Activated CD8-positive, alpha-beta T cell treated with anti-CD3 and anti-CD28 coated beads, Interleukin-2, amount 10 ng/mL, durations not matched to agents 7 days and 5 days (primary cell): ENCODE measurements at places on chromosomes 3 and 15. TPM values are rescaled to one million over a fixed set of nuclear protein-coding genes. Genes with fewer than 3 reads are reported as not detected.

GRCh38 chr15:44385344-44385942 is 42.0 kb upstream of the CTDSPL2 start:
- H3K4me1 ChIP-seq: no peaks in the 10 kb centered on the region
- peaks cover 13% of the 10 kb centered on the region for H3K36me3 ChIP-seq
- H3K4me3 ChIP-seq: no peak overlapping the region
- DNase-seq: no peak

GRCh38 chr15:75342221-75342620 is 4.6 kb upstream of the NEIL1 start:
- peaks cover 13% of the 10 kb centered on the region for H3K27me3 ChIP-seq
- H3K4me3 ChIP-seq: no peak overlapping the region
- no peak for DNase-seq
- H3K4me1 ChIP-seq: peaks cover 7% of the 10 kb centered on the region
- H3K36me3 ChIP-seq: peaks cover 20% of the 10 kb centered on the region

DNA sequence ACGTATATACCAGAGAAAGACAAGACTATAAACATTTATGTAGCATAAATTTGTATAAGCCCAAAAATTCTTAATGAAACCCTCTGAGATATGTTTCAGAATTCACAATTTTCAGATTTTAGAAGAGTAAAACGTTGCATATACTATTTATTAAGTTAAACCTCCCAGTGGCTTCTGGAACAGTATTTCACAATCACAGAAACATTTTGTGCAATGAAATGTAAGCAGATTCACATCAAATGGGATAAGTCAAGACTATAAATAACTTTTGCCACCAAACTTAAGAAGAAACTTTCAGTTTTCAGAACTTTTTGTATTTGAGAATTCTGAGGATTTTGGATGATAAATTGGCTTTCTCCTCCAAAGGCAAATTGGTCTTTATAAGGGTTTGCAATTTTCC is 9.2 kb downstream of the SLTM start:
- peak overlapping the region; percentile 18 for H3K27ac ChIP-seq
- no peaks in the 10 kb centered on the region for H3K27me3 ChIP-seq
- no peak overlapping the region for H3K4me3 ChIP-seq
- H3K36me3 ChIP-seq: peaks cover 38% of the 10 kb centered on the region
- peaks cover 33% of the 10 kb centered on the region for H3K4me1 ChIP-seq
- DNase-seq: no peak

GRCh38 chr15:77475001-77475400 is 54.3 kb downstream of the HMG20A start:
- H3K27me3 ChIP-seq: no peaks in the 10 kb centered on the region
- no peak for DNase-seq
- H3K36me3 ChIP-seq: peaks cover 46% of the 10 kb centered on the region

- H3K27me3 ChIP-seq: no peaks in the 10 kb centered on the region
- no peak for DNase-seq
- H3K4me1 ChIP-seq: no peaks in the 10 kb centered on the region
- no peak overlapping the region for H3K27ac ChIP-seq
- H3K4me3 ChIP-seq: no peak overlapping the region
Observed at GRCh38 chr3:64908251-64908685, 220.5 kb upstream of the ADAMTS9 start.

GRCh38 chr3:24763393-24763792 is 268.7 kb upstream of the THRB start:
- no peaks in the 10 kb centered on the region for H3K36me3 ChIP-seq
- H3K27ac ChIP-seq: no peak overlapping the region
- H3K27me3 ChIP-seq: no peaks in the 10 kb centered on the region
- no peak overlapping the region for H3K4me3 ChIP-seq

DNA sequence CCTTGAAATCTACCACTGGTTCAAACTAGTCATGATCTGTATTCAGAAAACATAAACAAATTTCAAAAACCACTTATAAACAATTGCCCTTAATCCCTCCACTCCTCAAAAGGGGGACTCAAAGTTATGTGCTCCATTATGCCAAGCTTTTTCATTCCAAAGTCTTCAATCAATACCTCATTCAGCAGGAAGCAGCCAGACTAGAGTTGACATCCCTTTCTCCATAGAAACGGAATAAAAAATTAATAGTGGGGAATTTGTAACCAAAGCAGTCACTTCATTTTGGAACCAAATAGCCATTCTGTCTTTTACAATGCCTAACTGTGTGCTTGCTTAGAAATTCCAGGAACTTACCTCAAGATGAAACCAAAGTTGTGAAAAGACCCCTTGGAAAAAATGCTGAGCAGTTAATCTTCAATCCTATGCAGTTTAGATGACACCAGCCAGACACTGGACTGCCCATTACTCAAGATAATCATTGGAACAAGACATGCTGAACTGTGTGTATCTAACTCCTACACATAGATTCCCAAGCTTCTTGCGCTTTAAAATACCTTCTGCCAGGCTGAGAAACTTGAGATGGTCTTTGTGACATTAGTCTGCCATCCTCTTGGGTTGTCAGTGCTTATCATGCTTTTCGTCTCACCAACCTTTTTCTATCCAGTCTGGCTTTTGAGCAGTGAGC is 406.2 kb downstream of the PLOD2 start:
- no peaks in the 10 kb centered on the region for H3K36me3 ChIP-seq
- H3K27ac ChIP-seq: no peak overlapping the region
- no peaks in the 10 kb centered on the region for H3K4me1 ChIP-seq
- no peaks in the 10 kb centered on the region for H3K27me3 ChIP-seq

GRCh38 chr15:74136540-74136813 is 6.1 kb downstream of the ISLR2 start:
- H3K27ac ChIP-seq: no peak overlapping the region
- DNase-seq: no peak
- peak overlapping the region; percentile 29 for H3K4me3 ChIP-seq
- H3K27me3 ChIP-seq: peaks cover 71% of the 10 kb centered on the region

GRCh38 chr3:31610700-31611275 is 78.1 kb downstream of the STT3B start:
- H3K4me3 ChIP-seq: no peak overlapping the region
- H3K27me3 ChIP-seq: no peaks in the 10 kb centered on the region
- H3K4me1 ChIP-seq: peaks cover 27% of the 10 kb centered on the region
- DNase-seq: no peak
- H3K36me3 ChIP-seq: peaks cover 82% of the 10 kb centered on the region

DNA sequence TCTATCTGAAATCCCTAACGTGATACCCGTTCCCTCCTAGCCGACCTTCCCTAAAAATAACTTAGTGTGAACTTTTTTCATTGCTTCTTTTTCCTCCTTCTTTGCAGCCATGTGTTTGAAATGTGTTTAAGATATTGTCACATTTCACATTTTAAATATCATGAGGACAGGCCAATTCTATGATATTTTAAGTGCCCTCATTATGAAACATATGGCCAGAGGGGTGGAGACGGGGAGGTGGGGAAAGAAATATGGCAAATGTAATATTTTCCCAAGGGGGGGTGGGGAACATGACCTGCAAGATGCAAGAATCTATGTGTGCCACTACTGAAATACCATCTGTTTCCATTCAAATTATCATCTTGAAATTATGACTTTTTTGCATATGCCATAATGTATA is 1039.2 kb downstream of the AGBL1 start:
- H3K36me3 ChIP-seq: no peaks in the 10 kb centered on the region
- no peaks in the 10 kb centered on the region for H3K4me1 ChIP-seq
- DNase-seq: no peak
- H3K4me3 ChIP-seq: no peak overlapping the region

- DNase-seq: no peak
- H3K4me1 ChIP-seq: peaks cover 8% of the 10 kb centered on the region
- H3K4me3 ChIP-seq: peak overlapping the region; percentile 15
- H3K27ac ChIP-seq: no peak overlapping the region
- peaks cover 87% of the 10 kb centered on the region for H3K27me3 ChIP-seq
Observed at GRCh38 chr15:52790941-52791751, 1.0 kb upstream of the ONECUT1 start.

DNA sequence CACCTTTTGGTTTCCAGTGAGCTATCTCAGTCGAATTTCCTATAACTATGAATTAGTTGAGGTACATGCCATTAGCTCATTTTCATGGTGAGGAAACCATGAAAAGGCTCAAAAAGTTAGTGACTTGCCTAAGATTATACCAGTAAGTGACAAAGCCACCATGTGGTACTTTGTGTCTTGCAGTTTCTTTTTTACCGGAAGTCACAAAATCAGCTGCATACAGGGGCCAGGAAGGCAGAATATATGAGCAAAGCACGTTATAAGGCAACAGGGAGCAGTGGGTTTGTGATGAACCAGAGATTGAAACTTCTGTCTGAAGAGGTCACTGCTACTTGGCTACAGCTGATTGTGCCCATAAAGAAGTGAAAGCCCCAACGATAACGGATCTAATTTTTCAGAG is 50.3 kb downstream of the CMTM8 start:
- no peak overlapping the region for H3K4me3 ChIP-seq
- H3K27me3 ChIP-seq: no peaks in the 10 kb centered on the region
- H3K27ac ChIP-seq: peak overlapping the region; percentile 65
- peaks cover 9% of the 10 kb centered on the region for H3K4me1 ChIP-seq
- DNase-seq: peak; percentile 42
- H3K36me3 ChIP-seq: no peaks in the 10 kb centered on the region

DNA sequence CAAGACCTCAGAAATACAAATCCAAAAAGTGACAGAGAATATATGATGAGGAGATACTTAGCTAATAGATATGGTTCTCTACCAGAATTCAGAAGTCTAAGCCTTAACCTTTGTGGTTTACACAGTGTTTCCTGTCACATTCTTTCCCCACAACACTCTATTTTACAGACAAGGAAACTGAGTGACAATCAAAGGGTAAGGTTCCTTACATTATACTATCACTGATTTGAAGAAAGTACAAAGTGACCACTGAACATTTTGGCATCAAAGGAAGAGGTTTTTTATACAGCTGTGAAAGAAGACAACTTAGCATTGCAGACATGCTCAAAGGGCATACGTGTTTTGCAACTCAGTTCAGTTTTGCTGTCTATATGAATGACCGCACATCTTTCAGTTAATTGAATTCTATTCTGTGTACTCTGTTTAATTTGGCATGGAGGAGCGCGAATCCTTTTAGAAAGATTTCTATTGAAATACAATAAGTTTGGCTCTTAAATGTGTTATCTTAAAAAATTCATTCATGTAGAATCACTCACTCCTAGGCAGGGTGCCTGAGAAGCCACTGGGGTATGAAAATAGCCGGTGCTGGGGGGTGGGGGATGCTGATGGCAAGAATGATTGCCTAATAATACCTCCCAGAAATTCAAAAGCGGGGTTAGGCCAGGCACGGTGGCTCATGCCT is 66.5 kb upstream of the SKOR1 start:
- H3K27me3 ChIP-seq: no peaks in the 10 kb centered on the region
- peak overlapping the region; percentile 71 for H3K27ac ChIP-seq
- no peak for DNase-seq
- H3K4me1 ChIP-seq: peaks cover 83% of the 10 kb centered on the region

- H3K4me1 ChIP-seq: peaks cover 35% of the 10 kb centered on the region
- no peak overlapping the region for H3K4me3 ChIP-seq
- H3K27me3 ChIP-seq: no peaks in the 10 kb centered on the region
- no peak for DNase-seq
- peak overlapping the region; percentile 0 for H3K27ac ChIP-seq
Observed at GRCh38 chr15:93028632-93029213, 60.3 kb downstream of the RGMA start.

DNA sequence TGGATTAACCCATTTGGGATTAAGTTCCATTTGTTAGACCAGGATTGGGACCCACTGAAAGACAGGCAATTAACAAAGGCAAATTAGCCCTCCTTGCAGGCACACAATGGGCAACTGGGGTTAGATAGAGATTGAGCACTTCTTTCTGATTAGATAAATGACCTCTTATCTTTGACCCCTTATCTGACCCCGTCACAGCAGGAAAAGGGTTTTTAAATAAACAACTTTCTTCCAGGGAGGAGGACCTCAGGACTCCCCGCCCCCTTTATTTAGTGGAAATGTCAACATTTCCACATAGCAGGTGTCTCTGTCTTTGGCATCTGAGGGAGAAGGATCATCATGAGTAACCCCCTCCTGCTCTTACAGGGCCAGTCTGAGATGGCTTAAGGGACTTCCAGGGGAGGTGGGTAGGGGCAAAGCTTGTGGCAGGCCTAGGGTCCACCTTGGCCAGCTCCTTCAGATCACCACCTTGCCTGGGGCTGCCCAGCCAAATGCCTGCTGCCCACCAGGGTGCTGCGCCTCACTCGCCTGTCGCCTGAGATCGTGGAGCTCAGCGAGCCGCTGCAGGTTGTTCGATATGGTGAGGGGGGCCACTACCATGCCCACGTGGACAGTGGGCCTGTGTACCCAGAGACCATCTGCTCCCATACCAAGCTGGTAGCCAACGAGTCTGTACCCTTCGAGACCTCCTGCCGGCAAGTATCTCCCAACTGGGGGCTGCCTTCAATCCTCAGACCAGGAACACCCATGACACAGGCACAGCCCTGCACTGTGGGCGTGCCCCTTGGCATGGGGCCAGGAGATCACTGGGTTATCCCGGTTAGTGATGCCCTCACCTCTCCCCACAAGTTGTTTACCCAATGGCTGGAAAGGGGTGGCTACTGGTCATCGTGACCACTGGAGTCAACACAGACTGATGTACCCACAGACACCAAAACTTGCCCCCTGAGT is 2.6 kb upstream of the WDR6 start:
- H3K4me3 ChIP-seq: no peak overlapping the region
- no peaks in the 10 kb centered on the region for H3K27me3 ChIP-seq
- no peak overlapping the region for H3K27ac ChIP-seq
- H3K4me1 ChIP-seq: peaks cover 28% of the 10 kb centered on the region
- no peak for DNase-seq

GRCh38 chr15:40309344-40309862 is 1.7 kb upstream of the PLCB2 start:
- H3K4me3 ChIP-seq: peak overlapping the region; percentile 99
- peak overlapping the region; percentile 98 for H3K27ac ChIP-seq
- no peak for DNase-seq
- H3K4me1 ChIP-seq: peaks cover 43% of the 10 kb centered on the region

The ZIC1 gene
- total RNA-seq: not detected

The LACTB gene
- 9.7 TPM for total RNA-seq

The NEO1 gene
- total RNA-seq: 1.7 TPM

The PARP9 gene
- 118 TPM for total RNA-seq

The GHSR gene
- total RNA-seq: not detected

The BFSP2 gene
- total RNA-seq: 0.42 TPM

The KBTBD13 gene
- not detected for total RNA-seq

The GRIP2 gene
- total RNA-seq: not detected

The PRSS50 gene
- not detected for total RNA-seq

The MTMR10 gene
- total RNA-seq: 21.9 TPM

The STAC gene
- not detected for total RNA-seq
